ENCODE measurements at places on chromosomes 3 and 15.

- no peak for DNase-seq
Observed at GRCh38 chr15:99554880-99555488, 10.8 kb upstream of the MEF2A start.

GRCh38 chr15:45205192-45205591 lies 17.4 kb upstream of the SHF start:
- peak; percentile 27 for DNase-seq

DNA sequence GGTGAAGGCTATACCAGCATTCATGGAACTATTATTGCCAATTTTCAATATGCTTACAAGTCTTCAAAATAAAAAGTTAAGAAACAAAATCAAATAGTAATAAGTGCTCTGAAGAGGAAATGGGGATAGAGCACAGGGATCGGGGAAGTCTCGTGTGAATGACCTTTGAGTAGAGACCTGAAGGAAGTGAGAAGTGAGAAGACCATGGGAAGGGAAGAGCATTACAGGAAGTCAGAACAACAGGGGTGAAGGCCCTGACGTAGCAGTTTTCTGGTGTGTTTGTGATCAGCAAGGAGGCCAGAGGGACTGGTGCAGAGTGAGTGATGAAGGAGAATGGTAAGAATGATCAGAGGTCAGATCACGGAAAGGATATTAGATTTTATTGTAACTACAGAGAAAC lies 48.1 kb downstream of the STAC start:
- DNase-seq: no peak

GRCh38 chr15:35888815-35889214 lies 342.9 kb upstream of the DPH6 start:
- DNase-seq: no peak

DNA sequence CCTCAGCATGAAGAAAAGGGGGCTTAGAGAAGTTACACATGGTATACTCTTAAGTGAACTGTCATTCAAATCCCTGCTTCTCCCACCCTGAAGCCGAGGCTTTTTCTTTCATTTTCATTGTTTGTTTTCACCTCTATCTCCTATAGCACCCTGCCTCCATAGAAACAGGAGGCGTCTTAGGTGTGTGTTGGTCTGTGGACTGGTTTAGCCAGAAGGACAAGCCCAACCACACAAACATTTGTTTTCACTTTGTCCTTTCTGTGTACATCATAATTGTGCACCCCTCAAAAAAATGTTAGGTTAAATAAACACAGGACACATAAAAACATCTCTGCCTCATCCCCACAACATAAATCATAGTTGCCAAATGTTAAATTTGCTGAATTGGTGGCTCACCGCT lies 73.3 kb upstream of the UBE2E2 start:
- no peak for DNase-seq

DNA sequence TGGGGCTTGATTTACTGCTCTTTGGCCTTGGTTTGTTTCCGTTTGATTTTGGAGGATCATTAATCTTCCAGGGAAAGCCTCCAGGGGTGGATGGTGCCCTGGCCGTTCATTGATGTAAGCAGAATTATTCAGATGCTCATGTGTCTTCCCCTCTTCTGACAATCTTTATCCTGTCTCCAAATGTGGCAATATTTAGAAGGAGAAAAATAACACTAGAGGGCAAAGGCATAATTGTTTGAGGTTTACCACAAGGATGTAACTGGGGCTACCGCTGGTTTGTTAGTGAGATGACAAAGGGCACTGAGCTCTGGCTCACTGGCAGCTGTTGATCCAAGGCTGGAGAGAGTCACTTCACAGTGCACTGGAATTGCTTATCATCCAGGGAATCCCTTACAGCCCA lies 18.2 kb upstream of the PLCL2 start:
- DNase-seq: no peak

DNA sequence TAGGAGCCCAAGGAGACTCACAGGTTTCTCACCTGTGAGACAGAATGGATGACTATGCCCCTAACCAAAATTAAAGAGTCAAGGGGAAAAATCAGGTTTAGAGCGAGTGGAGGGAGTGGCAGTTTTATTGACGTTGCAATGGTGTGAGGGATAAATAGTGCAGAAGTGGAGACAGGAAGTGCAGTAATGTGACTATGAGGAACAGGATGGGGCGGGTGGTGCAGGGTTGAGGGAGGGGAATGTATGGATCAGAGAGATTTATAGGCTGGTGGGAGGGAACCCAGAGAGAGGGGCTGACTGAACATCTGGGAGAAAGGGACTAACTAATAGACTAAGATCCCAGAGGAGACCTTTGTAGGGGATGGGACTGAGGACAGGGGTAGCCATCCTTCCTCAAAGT lies 26.5 kb downstream of the EIF2AK4 start:
- no peak for DNase-seq

DNA sequence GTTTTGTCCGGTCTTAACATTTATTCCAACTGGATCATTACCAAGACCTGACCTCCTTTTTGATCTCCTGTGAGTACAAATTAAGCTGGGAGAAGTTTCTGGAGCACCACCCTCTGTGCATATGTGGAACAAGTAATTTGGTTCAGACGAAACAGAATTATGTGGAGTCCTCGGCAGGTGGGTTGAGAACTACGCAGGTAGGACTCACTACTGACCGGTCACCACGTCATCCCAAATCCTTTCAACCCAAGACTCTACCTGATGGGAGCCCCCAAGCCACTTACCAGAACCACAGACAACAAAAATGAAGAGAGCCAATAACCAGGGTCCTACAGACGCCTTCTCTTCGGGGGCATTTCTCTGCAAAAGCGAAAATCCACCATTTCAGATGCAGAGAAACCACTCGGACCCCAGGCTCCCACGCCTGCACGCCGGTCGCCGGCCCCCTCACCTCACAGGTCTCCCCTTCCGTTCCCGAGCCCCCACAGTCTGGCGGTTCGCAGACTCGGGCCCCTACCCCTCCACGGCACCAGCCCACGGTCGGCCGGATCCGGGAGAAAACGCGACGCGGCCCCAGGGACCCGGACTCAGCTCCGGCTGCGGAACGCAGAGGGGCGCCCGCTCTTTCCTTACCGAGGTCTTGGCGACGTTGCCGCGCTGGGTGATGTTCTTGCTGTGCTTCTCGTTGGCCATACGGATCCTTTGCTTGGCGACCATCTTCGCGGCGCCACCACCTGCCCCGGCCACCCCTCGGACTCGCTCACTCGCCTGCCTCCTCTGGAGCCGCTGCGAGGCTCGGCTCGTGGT lies 674 bp downstream of the SERP1 start:
- DNase-seq: no peak

- no peak for DNase-seq
Observed at GRCh38 chr3:30473374-30474051, 132.9 kb upstream of the TGFBR2 start.

GRCh38 chr3:186483611-186484340 lies 60.4 kb downstream of the CRYGS start:
- DNase-seq: no peak

DNA sequence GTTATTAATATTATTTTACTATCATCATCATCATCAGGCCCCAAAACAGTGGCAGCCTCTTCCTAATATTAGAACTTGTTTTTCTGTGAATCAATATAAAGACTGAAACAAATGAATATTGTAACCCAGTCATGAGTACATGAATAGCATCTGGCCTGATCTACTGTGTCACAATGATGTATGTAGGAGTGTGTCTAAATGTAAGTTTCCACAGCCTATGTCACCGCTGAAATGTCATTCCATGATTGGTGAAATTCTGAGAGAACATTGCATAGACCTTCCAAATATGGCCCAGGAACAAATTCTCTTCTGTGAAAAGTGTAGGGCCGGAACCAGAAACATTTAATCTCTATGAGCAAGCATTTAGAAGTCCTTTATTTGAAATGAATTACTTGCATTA lies 20.6 kb upstream of the C3orf49 start:
- DNase-seq: no peak

DNA sequence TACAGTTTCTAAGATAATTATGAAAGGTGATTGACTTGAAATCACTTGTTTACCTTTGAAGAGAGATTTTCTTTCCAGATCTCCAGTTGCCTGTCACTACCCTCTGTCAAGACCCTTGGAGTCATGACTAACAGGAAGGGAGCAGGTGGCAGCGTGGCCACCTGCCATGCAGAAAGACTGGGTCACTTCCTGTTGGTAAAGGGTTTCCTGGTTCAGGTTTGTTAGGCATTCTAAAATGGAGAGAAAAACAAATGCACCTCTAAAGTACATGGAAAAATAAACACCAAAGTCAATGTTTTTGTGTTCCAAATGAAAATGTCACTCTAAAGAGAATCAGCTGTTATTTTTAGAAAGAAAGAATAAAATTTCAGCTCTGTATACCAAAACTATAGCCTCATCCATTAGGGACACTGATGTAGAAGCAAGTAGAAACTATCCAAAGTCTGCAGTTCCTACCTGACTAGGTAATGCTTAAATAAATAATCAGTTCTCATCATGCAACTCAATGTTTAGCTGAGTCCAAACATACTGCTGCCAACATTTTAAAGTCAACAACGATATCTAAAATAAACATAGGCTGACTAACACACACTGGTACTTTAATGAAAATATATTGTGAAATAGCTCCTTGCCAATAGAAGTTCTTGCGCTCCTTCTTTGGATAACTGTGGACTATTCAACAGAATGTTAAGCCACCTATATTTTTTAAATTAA lies 23.9 kb upstream of the TM4SF1 start:
- no peak for DNase-seq

GRCh38 chr3:69892706-69893105 lies 106.8 kb upstream of the SAMMSON start:
- no peak for DNase-seq

- DNase-seq: no peak
Observed at GRCh38 chr3:112653881-112654300, 12.9 kb upstream of the CCDC80 start.

DNA sequence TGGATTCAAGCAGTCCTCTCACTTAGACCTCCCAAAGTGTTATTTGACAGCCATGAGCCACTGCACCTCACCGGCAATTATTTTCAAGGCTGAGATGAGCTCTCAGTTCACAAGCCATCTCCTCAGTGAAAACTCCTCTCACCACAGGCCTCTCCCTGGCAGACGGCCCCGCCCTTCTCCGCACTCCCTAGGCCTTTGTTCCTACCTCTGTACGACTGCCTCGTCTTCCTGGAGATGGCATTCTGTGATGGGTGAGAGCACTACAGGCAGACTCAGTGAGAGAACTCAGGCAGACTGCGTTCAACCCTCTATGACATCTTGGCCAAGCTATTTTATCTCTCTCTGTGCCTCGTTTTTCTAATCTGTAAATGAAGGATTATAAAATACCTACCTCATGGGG lies 67.0 kb upstream of the TPM1 start:
- DNase-seq: no peak

- no peak for DNase-seq
Observed at GRCh38 chr3:33096093-33096868, 665 bp downstream of the GLB1 start.

DNA sequence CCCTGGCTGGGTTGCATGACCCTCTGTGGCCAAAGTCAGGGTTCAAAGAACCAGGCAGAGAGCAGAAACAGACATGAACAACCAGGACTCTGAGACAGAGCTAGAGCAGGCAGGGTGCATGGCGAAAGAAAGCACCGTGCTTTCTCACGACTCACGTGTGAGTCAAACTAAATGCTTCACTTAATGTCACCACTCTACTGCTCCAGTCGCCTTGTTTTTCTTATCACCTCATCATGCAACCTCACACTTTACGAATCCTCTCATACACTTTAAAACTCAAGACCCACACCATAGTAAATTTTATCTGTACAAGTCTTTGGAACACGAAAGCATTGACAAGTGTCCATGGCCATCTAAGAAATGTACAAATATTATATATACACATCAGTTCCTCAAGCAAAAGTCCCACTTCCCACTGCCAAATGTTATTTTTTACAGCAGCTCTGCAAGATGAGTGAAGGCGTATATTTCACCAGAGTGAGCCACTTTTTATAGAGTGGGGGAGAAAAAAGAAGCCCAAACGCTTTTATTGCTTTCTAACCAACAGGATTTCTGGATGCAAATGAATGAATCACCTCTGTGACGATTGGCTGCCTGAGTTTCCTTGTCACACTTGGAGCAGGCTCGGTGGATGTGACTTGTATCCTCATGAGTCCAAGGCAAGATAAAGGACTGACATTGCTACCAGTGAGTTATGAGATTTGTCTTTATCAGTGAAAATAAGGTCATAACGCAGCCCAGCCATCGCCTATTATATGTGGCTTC lies 16.0 kb upstream of the MEGF11 start:
- no peak for DNase-seq

DNA sequence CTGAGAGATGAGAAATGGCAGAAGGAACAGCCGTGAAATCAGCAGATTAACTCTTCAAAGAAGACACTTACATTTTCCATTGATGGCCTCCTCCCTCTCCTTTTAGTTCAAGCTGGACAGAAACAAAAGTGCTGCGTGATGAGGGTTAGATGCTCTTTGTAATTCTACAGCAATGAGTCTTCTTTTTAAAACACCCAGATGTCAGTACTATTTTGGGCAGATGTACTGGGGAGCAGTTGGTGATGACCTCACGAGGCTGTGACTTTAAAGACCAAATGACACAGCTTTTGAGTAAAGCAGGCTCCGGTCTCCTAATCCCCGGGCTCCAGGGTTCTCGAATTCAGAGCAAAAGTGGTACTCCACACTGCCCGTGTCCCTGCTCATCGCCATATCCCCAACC lies 198.2 kb downstream of the SLCO3A1 start:
- no peak for DNase-seq

GRCh38 chr3:21795921-21796320 lies 44.9 kb upstream of the ZNF385D start:
- DNase-seq: no peak

DNA sequence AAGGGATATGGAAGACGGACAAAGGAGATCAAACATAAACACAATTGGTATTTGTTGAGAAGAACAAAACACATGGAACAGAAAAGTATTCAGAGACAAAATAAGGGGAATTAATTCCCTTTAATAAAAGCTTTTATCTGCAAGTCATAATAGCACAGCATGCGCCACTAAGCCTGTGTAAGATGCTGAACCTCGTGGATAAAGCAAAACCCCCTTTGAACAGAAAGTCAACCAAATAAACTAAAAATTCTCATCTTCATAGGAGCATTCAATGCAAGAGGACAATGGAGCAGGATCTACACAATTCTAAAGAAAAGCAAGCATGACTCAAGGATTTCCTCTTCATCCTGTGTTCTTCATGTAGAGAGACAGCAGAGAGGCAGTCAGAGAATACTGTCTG lies 274.3 kb upstream of the GOLGA6L4 start:
- no peak for DNase-seq

GRCh38 chr15:92806763-92807162 lies 93.4 kb upstream of the CHD2 start:
- no peak for DNase-seq

DNA sequence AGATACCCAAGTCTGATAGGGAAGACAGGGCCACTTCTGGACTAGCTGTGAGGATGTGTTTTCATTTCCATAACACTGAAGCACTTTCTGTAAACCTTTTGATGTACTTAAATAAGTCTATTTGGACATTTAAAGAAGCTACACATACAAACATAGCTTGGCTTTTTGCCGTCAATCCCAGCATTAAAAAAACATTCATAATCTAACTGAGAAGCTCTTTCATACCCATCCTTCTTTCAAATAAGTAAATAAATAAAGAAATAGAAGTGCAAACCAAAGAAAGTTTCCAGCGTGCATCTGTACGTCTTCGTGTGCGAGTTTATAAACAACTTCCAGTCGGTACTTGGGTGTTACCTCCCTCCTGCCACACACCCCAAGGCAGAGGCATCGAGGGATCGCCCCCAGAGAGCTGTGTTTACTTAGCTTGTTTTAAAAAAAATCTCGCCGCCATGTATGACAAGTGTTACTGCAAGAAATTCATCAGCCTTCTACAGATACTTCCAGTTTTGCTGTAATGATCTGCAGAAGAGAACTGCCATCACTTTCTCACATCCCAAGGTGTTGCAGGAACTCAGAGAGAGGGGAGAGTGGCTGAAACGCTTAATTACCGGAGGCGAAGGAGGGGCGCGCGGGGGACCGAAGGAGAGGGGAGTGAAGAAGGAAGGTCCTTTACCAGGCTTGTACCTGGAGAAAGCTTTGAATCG lies 9.0 kb upstream of the MEIS2 start:
- no peak for DNase-seq

Data from NCI-H2081 treated with DMSO at 0.1 percent for 48 hours (cell line).